ENCODE measurements at places on chromosomes 1 and 21.

- DNase-seq, result no peak
Observed at GRCh38 chr1:205071028-205071409, 13.2 kb downstream of the TMEM81 start.

DNA sequence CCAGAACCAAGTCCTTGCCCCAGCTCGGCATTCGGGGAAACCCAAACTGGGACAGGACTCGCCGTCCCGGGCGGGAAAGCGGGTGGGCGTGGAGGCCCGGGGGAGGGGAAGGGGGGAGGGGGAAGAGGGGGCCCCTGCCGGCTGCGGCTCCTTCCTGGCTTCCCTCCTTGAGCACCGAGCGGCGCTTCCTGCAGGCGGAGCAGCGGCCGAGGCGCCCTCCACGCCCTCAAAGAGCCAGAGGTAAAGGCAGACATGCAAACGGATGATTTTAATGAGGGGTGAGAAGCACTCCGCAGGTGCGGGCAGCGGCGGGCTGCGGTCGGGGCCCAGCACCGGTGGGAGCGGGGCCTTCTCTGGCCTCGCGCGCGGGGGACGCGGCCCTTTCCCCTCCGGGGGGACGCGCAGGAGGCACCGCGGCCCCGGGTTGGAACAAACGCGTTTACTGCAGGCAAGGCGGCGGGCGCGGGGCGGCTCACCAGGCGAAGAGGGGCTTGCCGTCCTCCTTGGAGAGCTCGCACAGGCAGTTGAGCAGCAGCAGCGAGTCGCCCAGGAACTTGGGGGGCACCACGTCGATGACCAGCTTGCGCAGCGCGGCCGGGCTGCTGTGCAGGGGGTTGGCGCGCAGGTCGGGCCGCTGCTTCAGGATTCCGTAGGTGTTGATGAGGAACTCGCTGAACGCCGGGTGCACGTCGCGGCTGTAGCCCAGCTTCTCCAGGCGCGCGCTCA is 5.7 kb upstream of the FTCD start:
- DNase-seq, result no peak

GRCh38 chr1:195717651-195718050 is 890.6 kb downstream of the KCNT2 start:
- peak; percentile 6 for DNase-seq

- DNase-seq, result no peak
Observed at GRCh38 chr1:62090016-62090415, 104.6 kb upstream of the L1TD1 start.

DNA sequence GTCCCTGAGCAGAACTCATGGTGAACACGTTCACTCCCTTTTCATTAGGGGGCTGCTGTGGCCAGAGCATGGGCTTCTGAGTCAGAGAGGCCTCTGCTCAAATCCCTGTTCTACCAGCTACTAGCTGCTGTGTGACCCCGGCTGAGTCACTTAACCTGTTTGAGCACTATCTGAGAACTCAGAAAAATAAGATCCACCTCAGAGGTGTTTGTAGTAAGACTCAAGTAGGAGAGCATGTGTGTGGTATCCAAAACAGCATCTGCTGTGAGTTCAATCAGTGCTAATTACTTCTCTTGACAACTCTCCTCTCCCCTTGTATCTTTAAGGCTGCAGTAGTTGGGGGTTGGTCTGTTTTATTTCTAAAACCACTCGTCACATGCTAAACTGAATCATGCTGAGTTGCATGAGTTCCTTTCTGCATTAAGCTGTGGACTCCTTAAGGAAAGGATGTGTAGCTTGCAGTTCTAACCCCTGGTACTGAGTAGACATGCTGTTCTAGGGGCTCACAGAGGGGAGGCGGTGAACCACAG is 39.7 kb upstream of the JUN start:
- DNase-seq, result peak; percentile 24

DNA sequence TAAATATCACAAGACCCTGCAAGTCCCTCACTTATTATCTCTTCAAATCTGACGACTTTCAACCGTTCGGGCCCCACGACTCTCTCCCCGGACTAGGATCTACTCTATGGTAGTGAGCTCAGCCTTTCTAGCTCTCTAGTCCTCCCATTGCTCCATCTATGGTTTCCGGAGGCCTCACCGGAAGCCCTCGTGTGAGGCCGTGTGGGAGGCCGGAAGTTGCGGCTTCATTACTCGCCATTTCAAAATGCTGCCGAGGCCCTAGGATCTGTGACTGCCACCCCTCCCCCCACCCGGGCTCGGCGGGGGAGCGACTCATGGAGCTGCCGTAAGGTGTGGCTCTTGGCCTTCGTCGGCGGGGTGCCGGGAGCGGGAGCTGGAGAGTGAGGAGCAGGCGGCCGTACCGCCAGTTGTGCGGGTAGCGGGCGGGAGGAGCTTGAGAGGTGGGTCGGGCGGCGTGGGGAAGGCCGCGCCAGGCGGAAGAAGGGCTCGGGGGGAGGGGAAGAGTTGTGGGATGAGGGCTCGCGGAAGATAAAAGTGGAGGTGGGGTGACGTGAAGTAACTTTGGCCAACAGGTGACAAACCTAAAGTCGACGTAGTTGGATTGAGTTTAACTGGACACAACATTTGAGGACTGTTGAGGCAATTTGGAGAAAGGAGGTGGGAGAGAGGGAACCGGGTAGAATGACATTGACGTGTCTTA is at the start of gene MDM4:
Gene MDM4 (plus strand): TSS at position 227 of the 700 bp plus-strand sequence. CDS start 9,113 bp downstream, outside the sequence.
- DNase-seq, result peak; percentile 98

DNA sequence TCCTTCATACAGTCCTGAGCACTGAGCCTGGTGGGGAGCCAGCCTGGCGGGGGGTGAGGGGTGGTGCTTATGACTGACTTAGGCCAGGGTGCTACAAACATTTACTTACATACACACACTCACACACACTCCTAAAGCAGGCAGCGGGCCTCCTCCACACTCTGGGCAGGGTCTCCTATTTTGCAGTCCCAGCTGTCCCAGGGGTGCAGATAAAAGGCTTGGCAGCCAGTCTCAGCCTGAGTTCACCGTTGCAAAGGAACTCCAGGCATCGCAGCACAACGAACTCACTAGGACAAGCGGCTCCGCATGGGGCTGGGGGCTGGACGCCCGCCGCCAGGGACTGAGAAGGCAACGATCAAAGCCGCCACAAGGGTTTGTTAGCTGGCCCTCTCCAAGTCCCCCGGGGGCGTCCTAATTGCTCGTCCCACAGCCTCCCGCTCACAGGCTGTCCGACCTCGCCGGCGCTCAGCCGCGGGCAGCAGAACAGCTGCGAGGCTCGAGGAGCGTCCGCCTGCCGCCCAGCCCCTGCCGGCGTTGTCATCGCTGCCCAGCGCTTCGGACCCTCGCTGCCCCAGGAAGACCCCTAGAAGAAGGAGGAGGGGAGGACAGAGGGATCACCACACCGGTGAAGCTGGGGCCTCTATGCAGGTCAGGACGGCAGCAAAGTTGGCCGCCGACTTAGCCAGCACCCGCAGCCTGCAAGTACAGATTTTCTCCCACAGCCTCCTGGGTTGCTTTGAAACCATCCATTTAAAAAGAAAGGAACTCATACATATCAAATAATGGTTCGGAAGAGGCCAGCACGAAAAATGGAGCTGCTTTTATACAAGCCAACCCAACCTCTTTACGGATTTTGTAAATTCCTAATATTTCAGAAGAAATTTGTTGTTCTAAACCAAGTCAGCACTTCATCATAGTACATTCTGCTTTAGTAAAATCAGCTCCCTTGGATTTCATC is 6.2 kb downstream of the BARHL2 start:
- DNase-seq, result no peak

- DNase-seq, result no peak
Observed at GRCh38 chr1:213698092-213698702, 289.6 kb upstream of the PROX1 start.

DNA sequence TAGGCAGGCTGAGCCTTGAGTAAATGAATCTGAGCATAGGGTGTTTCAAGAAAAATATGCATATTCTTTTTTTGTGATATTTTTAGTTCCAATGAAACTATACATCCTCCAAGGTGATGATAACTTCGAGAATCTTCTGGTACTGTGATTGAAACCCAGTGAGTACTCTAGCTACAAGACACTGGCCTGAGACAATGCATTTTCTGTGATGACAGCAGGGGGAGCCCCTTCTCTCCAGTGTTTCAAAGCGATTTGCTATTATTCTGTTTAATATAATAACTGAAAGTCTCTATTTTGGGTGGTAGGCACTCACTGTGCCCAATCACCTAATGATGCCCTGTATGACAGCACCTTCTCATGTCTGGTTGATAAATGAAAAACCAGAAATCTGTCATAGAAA is 12.1 kb downstream of the IRF2BP2 start:
- DNase-seq, result peak; percentile 55

DNA sequence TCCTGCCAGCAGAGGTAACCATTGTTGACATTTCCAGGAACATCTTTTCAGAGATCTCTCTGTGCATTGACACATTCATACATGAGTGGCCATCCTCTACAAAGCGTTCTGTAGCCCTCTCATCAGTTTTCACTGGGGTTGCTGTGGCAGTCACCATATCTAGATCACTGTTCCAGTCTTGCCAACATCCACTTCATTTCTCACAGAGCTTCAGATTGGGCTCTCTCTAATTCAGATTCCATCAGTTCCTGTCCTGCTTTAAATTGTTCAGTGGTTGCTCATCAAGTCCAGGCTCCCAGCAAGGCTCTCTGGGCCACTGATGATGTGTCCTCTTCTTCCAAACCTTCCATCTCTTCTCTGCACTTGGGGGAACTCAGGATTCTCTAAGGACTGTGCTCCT is 173.7 kb downstream of the KCNJ6 start:
- DNase-seq, result no peak

GRCh38 chr21:33865996-33866575 is 49.5 kb downstream of the ATP5PO start:
- no peak for DNase-seq

GRCh38 chr1:85180869-85181268 is 19.9 kb downstream of the SYDE2 start:
- DNase-seq, result no peak

DNA sequence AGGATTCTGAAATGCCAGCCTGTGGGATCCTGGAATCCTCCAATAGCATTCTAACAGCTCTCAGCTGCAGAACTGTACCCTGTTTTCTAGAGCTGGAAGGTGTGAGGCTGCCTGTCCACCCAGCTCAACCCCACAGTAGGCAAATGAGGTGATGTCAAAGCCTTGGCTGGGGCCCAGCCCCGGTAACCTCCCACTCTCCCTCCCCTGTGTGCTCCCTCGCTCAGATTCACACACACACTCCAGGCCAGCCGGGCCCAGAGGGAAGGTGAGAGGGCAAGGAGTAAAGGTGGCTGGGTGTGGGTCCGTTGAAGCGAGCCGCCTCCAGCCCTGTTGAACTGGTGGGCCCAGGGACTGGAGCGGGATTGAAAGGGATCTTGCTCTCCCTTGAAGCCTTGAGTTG is at the start of gene BSND:
Gene BSND (plus strand): TSS at position 257 of the 400 bp plus-strand sequence. CDS start 254 bp downstream, outside the sequence.
- DNase-seq, result no peak

- no peak for DNase-seq
Observed at GRCh38 chr1:96581772-96582171, 139.8 kb upstream of the PTBP2 start.

DNA sequence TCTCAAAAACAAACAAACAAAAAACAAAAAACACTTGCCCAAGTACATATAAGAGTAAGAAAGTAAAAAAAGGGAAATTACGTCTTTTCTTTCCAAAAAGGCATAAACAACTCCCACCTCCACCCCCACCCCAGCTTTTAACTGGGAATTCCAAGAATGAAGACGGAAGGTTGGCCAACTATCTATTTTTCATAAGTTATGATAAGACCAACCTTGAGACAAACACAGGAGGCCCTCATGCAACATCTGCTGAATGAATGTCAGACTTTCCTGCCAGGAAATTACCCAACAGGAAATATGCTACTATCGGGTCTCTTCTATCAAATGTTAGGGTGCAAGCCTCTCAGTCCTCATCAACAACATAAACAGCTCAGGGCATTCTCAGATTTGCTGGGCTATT is 1.9 kb downstream of the BSDC1 start:
- DNase-seq, result no peak

GRCh38 chr1:18795002-18795689 is 64.3 kb downstream of the TAS1R2 start:
- no peak for DNase-seq

DNA sequence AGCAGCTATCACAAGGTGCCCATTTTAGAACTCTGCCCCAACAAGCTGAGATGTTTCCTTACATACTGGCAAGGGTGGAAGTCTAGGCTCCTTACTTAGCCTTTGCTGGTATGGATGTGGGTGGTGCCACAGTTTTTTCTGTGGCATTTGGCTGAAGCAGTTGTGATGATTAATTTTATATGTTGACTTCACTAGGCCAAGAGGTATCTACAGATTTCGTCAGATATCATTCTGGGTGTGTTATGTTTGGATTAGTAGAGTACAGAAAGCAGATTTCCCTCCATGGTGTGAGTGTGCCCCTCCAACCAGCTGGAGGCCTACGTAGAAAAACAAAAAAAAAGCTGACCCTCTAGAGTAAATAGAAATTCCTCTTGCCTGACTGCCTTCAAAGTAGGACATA is 317.0 kb downstream of the BARHL2 start:
- DNase-seq, result no peak

DNA sequence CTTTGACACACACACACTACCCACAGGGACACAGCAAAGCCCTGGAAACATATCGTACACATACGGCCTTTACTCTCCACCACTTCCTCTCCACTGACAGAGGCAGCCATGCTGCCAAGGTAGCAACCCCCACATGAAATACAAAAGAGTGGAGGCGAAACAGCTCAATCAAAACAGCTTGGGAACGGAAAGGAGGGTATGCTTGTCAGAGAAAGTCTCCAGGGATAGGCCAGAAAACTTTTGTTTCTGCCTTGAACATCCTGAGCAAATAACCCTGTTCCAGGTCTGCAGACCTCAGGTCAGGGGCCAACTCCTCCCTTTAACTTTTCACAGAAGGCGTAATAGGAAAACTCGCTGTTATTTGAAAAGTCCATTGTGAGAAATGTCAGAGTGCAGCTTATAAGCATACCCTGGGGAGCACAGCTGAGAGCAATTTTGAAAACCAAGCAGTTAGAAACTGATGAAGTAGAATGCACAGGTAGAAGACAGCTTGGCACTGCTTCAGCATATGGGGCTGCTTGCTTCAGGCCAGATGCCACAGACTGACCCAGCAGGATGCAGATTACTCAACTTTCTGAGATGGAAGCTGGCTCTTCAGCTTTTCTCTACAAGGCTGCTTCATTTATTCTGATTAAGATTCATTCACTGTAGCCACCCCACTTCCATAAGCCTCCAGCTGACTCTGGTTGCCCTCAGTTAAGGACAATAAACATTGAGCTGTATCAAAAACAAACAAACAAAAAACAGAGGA is 18.0 kb downstream of the KIAA0319L start:
- DNase-seq, result peak; percentile 88
